Transverse colon (tissue), 4 donors: ENCODE measurements at places on chromosomes 2 and 18. TPM values are rescaled to one million over a fixed set of nuclear protein-coding genes. Genes with fewer than 3 reads are reported as not detected.

The GALR1 gene
- total RNA-seq: under 0.01 TPM

GRCh38 chr2:11234309-11234708, 79.0 kb downstream of the SLC66A3 start:
- no peak overlapping the region for H3K4me3 ChIP-seq
- no peaks in the 10 kb centered on the region for H3K27me3 ChIP-seq
- H3K4me1 ChIP-seq: no peaks in the 10 kb centered on the region
- H3K36me3 ChIP-seq: no peaks in the 10 kb centered on the region

- no peaks in the 10 kb centered on the region for H3K36me3 ChIP-seq
- peaks cover 29% of the 10 kb centered on the region for H3K27me3 ChIP-seq
- peaks cover 4% of the 10 kb centered on the region for H3K4me1 ChIP-seq
- H3K27ac ChIP-seq: no peak overlapping the region
These were observed 7.9 kb downstream of the ERFE start for GRCh38 chr2:238166391-238167343.

DNA sequence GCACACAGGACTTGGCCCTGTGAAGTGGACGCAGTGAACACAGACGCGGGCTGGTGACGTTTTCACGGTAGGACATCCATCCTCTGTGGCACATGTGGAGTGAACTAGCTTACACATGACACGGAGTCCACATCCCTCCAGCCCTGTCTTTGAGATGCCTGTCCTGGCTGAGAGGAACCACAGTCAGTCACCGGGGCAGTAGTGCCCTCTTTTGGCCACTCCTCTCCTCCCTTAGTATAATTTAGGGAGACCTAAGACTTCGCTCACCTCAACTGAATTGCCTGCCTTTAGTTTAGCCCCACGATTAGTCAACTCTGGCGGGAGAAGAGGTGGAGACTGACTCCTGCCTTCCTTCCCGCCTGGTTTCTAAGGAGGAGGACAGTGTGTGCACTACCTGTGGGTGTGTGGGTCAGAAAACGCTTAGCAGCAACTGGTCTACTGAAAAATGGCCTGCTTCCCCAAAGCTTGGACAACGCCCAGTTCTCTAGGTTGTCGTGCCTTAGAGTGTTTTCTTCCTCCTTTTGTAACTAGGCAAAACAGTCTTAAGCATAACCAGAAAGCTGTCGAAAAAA, 70.6 kb downstream of the MBP start:
- peaks cover 5% of the 10 kb centered on the region for H3K36me3 ChIP-seq
- DNase-seq: no peak
- H3K4me1 ChIP-seq: peaks cover 15% of the 10 kb centered on the region
- no peaks in the 10 kb centered on the region for H3K27me3 ChIP-seq
- no peak overlapping the region for H3K4me3 ChIP-seq

DNA sequence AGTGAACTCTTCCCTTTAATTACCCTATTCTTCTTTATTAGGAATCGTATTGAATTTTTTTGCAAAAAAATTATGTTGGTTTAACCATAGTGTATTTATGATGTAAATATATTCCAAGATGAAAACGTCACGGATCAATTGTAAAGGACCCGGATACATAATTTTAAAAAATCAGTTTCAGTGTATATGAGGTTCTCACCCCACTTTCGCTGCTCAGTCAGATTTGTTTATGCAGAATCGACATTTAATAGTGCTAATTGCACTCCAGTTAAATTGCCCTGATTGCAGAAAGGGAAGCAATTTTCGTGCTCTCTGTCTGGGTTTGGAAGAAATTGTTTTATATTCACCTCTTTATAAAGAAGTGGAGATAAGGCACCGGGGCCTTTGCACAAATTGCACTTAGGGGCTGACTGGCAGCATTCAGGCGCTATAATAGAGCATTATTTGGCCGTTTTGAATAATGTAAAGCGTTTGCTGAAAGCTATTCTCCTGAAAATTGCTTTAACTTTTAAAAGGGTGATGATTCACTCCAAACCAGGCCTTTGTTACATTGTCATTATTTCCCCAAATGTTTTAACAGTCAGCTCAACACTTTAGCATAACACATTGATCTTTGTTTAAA, 3.0 kb upstream of the SP9 start:
- peaks cover 100% of the 10 kb centered on the region for H3K27me3 ChIP-seq
- H3K27ac ChIP-seq: no peak overlapping the region
- DNase-seq: no peak
- no peak overlapping the region for H3K4me3 ChIP-seq
- peaks cover 69% of the 10 kb centered on the region for H3K4me1 ChIP-seq
- H3K36me3 ChIP-seq: no peaks in the 10 kb centered on the region
